Kidney (tissue), 22 donors: ENCODE measurements at places on chromosomes 1 and 21.
A peak's percentile ranks its signal among the peaks of the same experiment; 100 is the strongest.

DNA sequence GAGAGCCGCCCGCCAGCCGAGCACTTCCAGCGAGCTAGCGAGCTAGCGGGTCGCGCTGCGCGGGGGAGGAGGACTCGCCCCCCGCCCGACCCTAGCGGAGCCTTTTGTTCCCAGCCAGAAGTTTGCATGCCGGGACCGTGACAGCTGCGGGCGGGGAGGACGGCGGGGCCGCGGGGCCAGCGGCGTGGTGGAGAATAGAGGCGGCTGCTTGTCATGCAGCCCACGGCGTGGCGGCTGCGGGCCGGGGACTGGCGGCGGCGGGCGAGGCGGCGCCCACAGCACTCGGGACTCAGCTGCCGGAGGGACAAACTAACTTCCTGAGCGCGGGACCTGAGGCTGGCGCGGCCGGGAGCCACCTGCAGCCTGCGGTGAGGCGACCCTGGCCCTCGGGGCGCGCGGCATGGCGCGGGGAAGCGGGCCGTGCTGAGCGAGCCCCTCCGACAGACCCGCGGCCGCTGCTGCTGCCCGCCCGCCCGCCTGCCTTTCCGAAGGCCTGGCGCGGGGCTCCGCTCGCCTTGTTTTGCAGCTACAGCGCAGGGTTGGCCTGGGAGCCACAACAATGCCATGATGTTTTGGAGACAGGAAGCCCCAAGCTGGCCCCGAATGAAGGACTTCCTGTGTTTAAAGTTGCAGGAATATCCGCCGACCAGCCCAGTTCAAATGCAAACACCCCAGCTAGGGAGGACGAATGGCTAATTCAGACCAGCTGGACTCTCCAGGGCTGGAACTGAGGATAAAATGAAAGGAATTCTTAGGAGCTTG lies 82.2 kb upstream of the BMP8A start:
- peak; percentile 68 for DNase-seq

DNA sequence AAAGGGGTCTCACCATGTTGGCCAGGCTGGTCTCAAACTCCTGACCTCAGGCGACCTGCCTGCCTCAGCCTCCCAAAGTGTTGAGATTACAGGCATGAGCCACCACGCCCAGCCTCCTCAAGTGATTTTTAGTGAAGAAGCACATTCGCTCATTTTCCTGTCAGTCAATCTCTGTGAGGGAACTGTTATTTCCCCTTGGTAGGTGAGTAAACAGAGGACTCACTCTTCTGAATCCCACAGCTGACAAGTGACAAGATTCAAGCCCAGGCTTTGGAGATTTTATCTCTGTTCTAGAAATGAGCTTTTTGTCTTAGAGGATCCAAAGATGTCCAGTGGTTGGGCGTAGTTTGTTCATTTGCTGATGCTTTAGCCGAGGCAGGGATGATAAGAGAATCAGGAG lies 43.9 kb upstream of the TACSTD2 start:
- no peak for DNase-seq

DNA sequence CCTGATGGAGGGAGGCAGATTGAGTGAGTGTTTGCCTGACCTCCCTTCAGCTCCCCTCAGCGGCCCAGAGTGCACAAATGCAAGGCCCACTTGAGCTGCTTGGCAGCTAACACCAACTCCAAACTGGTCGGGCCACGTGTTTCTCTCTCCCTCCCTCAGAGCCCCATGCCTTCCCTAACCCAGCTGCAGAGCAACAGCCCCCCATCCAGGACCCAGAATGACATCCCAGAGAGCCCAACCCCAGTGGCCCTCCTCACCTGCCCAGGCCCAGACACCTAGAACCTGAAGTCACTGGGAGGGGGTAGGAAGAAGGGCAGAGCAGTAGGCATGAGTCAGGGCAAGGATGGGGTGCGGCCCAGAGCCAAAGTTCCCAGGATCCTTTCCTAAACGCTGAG lies 789 bp upstream of the S100A14 start:
- DNase-seq = peak; percentile 66

DNA sequence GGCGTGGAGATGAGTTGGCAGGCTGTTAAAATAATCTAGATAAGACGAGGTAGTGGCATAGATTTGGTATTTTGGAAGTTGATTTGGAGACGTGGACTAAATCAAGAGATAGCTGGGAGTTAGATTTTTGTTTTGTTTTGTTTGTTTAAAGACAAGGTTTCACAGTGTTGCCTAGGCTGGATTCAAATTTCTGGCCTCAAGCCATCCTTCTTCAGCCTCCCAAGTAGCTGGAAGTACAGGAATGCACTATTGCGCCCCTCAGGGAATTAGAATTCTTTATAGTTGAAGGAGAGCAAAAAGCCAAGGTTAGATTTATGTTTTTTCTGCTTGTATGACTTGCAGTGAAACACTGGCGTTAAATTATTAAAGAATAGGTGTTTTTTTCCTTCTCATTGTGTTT lies 22.3 kb upstream of the SNRPE start:
- DNase-seq = peak; percentile 52

DNA sequence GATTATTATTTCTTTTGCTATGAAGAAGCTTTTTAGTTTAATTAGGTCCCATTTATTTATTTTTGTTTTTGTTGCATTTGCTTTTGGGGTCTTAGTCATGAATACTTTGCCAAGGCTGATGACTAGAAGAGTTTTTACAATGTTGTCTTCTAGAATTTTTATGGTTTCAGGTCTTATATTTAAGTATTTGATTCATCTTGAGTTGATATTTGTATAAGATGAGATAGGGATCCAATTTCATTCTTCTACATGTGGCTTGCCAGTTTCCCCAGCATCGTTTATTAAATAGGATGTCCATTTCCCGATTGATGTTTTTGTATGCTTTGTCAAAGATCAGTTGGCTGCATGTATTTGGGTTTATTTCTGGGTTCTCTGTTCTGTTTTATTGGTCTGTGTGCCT lies 8.5 kb upstream of the ACBD6 start:
- DNase-seq = no peak

DNA sequence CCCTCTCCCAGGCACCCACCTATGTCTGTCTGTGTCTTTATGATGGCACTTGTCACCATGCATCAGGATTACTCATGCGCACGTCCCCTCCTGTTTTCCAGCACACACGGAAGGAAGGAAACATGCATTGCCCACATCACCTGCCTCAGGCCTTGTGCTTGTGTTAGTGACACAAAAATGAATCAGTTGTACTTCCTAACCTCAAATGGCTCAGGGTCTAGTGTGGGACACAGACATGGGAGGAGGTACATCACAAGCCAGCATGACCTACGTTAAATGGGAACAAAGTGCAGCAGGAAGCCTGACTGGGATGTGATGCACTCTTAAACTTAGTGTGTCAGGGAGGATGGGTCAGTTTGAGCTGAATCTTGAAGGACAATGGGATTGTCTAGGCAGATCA lies 126.7 kb downstream of the TRABD2B start:
- no peak for DNase-seq

DNA sequence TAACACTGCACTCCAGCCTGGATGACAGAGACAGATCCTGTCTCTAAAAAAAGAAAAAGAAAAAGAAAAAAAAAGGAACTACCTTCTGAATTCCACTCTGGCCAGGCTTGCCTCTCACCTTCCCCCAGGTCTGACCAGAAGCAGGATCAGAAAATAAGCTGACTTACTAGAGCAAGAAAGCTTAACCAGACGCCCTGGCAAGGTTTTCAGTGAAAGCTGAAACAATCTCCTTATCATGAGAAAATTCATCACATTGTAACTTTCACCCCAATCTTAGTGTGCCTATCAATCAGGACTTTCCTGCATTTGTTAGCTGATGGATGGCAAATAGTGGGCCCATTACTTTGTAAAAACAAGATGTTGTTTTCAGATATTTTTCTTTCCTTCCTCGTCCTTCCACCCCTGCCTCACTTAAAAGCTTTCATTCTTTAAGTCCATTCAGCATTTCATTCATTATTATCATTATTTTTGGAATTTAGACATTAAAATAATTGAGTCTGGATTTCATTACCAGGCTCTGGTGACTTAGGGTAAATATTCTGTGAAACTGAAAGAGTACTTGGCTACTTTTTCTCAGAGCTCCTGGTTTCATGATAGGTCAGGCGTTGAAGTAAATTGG lies 96.5 kb upstream of the CD34 start:
- DNase-seq = no peak

GRCh38 chr1:222224636-222225315 lies 323.1 kb downstream of the HHIPL2 start:
- peak; percentile 11 for DNase-seq

- no peak for DNase-seq
Measured at GRCh38 chr1:45828841-45829240, 25.4 kb downstream of the MAST2 start.

GRCh38 chr1:55571767-55572166 lies 356.6 kb upstream of the USP24 start:
- no peak for DNase-seq

DNA sequence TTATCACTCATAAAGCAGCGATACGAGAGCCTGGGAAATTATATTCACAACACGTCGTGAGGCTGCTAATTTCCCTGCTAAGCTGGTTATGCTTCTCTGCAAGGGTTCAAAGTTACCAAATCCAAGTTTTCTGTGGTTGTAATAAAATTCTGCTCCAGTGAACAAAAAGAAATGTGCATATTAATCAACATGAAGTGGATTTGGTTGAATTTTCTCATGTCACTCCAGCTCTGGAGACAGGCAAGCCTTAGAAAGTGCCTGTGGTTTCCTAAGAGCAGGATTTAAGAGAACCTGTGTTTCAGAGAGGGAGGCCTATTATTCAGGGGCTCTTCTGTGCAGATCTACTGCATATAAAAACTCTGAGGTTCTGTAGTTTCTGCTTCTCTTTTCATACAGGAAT lies 87.5 kb downstream of the WLS start:
- no peak for DNase-seq

DNA sequence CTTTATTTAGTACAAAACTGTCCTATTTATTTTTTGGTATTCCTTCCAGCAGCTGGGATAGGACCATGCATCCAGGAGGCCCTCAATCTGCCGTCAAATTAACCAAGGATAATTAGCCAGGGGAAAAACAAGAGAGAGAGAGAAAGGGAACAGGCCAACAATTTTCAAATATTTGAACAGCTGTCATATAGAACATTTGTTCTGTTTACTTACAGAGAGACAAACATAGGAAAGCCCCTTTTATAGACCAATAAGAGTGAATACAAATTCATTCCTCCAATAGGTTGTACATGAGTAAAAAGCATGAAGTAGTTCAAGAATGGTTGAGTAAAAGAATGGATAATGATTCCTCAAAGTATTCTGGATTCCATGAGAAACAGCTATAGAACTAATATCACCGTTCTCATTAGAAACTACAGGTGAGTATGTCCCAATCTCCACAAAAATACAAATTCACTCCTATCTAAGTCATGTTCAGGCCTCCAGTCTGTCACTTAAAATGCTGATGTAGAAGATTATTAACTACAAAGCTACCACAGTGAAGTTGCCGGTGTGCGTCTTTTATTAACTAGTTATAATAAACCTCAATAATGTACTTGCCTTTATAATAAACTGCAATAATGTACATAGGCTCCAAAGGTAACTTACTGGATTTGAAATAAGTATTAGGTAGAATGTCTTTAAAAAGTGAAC lies 64.8 kb upstream of the GNG4 start:
- DNase-seq = no peak

- no peak for DNase-seq
Measured at GRCh38 chr1:209517681-209518050, 65.8 kb upstream of the CAMK1G start.

DNA sequence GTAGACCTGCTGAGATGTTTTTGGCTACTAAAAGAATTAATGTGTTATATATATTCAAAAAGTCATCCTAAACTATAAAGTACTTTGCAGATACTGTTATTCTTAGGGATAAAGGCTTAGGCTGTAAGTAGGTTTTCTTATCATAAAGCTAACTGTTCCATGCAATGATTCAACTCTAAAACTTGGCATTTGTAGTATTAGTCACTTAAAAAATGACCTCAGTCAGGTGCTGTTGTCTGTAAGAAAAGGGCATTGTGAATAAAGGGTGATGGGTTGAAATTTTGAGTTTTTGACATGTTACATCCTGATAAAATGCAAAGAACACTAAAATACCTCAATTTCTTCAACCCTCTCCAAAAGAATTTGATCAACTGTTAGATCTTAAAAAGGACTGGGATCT lies 32.9 kb downstream of the ADCY10 start:
- no peak for DNase-seq

- no peak for DNase-seq
Measured at GRCh38 chr1:194293851-194294405, 1107.5 kb upstream of the B3GALT2 start.

DNA sequence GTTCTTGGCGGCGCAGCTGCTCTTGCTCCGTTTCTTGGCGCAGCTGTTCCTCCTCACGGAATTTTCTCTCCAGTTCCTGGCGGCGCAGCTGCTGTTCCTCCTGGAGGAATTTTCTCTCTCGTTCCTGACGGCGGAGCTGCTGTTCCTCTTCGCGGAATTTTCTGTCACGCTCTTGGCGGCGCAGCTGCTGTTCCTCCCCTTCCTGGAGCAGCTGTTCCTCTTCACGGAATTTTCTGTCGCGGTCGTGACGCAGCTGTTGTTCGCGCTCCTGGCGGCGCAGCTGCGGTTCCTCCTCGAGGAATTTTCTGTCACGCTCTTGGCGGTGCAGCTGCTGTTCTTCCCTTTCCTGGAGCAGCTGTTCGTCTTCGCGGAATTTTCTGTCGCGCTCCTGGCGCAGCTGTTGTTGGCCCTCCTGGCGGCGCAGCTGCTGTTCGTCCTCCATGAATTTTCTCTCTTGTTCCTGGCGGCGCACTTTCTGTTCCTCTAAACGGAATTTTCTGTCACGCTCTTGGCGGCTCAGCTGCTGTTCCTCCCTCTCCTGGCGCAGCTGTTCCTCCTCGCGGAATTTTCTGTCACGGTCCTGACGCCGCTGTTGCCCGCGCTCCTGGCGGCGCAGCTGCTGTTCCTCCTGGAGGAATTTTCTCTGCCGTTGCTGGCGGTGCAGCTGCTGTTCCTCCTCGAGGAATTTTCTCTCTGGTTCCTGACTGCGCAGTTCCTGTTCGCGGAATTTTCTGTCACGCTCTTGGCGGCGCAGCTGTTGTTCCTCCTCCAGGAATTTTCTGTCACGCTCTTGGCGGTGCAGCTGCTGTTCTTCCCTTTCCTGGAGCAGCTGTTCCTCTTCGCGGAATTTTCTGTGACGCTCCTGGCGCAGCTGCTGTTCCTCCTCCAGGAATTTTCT lies 7.0 kb downstream of the TCHH start:
- peak; percentile 37 for DNase-seq

DNA sequence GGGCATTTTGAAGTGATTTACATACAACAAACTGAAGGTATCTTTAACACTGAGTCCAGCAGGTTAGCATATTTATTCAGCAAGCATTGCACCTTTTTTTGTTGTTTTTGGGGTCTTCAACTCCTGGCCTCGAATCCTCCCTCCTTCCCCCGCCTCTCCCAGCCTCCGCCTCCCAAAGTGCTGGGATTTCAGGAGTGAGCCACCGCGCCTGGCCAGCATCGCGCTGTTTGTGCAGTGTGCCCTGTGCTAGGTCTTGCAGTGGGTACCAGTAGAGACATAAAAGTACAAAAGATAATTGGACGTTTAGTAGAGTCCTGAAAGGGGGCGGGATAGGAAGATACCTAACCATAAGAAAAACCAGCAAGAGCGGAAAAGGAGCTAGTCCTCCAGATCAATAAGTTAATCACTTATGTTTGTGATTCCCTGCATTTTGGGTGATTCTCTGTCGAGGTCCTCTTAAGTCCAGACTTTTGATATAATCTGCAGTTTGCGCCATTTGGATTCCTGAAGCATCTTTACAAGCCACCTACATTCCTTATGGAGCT lies 111.8 kb downstream of the OSBPL9 start:
- DNase-seq = no peak
